ENCODE measurements at places on chromosomes 11 and 22. TPM values are rescaled to one million over a fixed set of nuclear protein-coding genes. Genes with fewer than 3 reads are reported as not detected.

Gene RBMXL2
- not detected for total RNA-seq

Gene LYVE1
- not detected for total RNA-seq

Gene CARD18
- not detected for total RNA-seq

Gene APOBEC3B
- total RNA-seq: 4.3 TPM

Gene OR5M3
- not detected for total RNA-seq

Gene CEP126
- 0.35 TPM for total RNA-seq

Gene MGAT3
- total RNA-seq: 0.98 TPM

Gene LMNTD2
- total RNA-seq: 1.8 TPM

Gene KLHL35
- 0.24 TPM for total RNA-seq

Gene PGR
- not detected for total RNA-seq

Gene CHKA
- total RNA-seq: 62.2 TPM

Gene MIOX
- not detected for total RNA-seq

Gene CLNS1A
- total RNA-seq: 224 TPM

Gene CBLIF
- not detected for total RNA-seq

Gene CRYBB2
- total RNA-seq: not detected

Gene CTSW
- total RNA-seq: 0.29 TPM

Gene JHY
- total RNA-seq: 3.3 TPM

Gene ROBO4
- not detected for total RNA-seq

Gene MAPK8IP2
- total RNA-seq: 18.8 TPM

Gene SLC1A2
- 0.71 TPM for total RNA-seq

Gene RFPL2
- 4.1 TPM for total RNA-seq

Gene MAP6
- total RNA-seq: not detected

Gene OR4D11
- not detected for total RNA-seq

Gene SPI1
- total RNA-seq: not detected

Gene MTMR3
- total RNA-seq: 15.7 TPM

Gene PANX1
- total RNA-seq: 36.1 TPM

Gene SPECC1L
- total RNA-seq: 37.8 TPM

Gene TSGA10IP
- not detected for total RNA-seq

Gene CYP2D6
- 0.21 TPM for total RNA-seq

Gene ACCS
- 7.2 TPM for total RNA-seq

Gene SLC22A6
- total RNA-seq: not detected

Gene NRXN2
- 0.43 TPM for total RNA-seq

Gene BCO2
- 0.37 TPM for total RNA-seq

Gene GUCY1A2
- 0.34 TPM for total RNA-seq

Gene CHADL
- 0.56 TPM for total RNA-seq

Gene GAS2
- total RNA-seq: 9.1 TPM

Gene DDIAS
- 9.3 TPM for total RNA-seq

Gene SMIM35
- total RNA-seq: not detected

Gene ARVCF
- 5.4 TPM for total RNA-seq

Gene CHRM1
- 0.16 TPM for total RNA-seq

Gene PATE4
- not detected for total RNA-seq

Gene PLAAT3
- 4.6 TPM for total RNA-seq

Gene GRM5
- 0.05 TPM for total RNA-seq

Gene TENM4
- total RNA-seq: 0.08 TPM

Gene ARHGAP8
- 0.87 TPM for total RNA-seq

Gene C11orf24
- total RNA-seq: 34.6 TPM

Gene MRPL17
- 58.3 TPM for total RNA-seq

Gene HEPHL1
- not detected for total RNA-seq

Gene KIRREL3
- total RNA-seq: not detected

Gene LSP1
- total RNA-seq: not detected

Gene FIBIN
- not detected for total RNA-seq

Gene TBX10
- total RNA-seq: not detected

Gene PKNOX2
- total RNA-seq: 1.6 TPM

Gene TRIM49B
- not detected for total RNA-seq

Gene CLDN5
- not detected for total RNA-seq

Gene MYRF
- total RNA-seq: 1.7 TPM

Gene COA4
- total RNA-seq: 149 TPM

Gene TMPRSS13
- 1.1 TPM for total RNA-seq

Gene RFPL1
- not detected for total RNA-seq

Gene MUC5AC
- total RNA-seq: not detected
